ENCODE measurements at places on chromosomes 1 and 21. TPM values are rescaled to one million over a fixed set of nuclear protein-coding genes. Genes with fewer than 3 reads are reported as not detected.

Gene UBXN10
- polyA plus RNA-seq: 1.2 TPM

Gene AHCYL1
- 22.6 TPM for polyA plus RNA-seq

Gene CASP9
- polyA plus RNA-seq: 10.4 TPM

Gene ZBED6
- polyA plus RNA-seq: 1.8 TPM

Gene AGRN
- polyA plus RNA-seq: 17.0 TPM

Gene SIPA1L2
- 16.5 TPM for polyA plus RNA-seq

Gene APCS
- not detected for polyA plus RNA-seq

Gene C8A
- polyA plus RNA-seq: not detected

Gene CNKSR1
- polyA plus RNA-seq: 18.7 TPM

Gene GBP1
- 10.1 TPM for polyA plus RNA-seq

Gene RIIAD1
- not detected for polyA plus RNA-seq

Gene AGMAT
- polyA plus RNA-seq: 0.27 TPM

Gene SDC3
- 4.3 TPM for polyA plus RNA-seq

Gene CXADR
- polyA plus RNA-seq: 9.7 TPM

Gene ITLN2
- polyA plus RNA-seq: 0.09 TPM

Gene LY9
- 0.54 TPM for polyA plus RNA-seq

Gene SPRR2B
- 75.1 TPM for polyA plus RNA-seq

Gene LCE1B
- polyA plus RNA-seq: not detected

Gene TTC4
- 12.5 TPM for polyA plus RNA-seq

Gene BLZF1
- polyA plus RNA-seq: 22.0 TPM

Gene TFF1
- 0.42 TPM for polyA plus RNA-seq

Gene PALMD
- polyA plus RNA-seq: 35.9 TPM

Gene TSPAN1
- polyA plus RNA-seq: 2.3 TPM
